AG09309 (cell line): ENCODE measurements at places on chromosomes 6 and 20.

DNA sequence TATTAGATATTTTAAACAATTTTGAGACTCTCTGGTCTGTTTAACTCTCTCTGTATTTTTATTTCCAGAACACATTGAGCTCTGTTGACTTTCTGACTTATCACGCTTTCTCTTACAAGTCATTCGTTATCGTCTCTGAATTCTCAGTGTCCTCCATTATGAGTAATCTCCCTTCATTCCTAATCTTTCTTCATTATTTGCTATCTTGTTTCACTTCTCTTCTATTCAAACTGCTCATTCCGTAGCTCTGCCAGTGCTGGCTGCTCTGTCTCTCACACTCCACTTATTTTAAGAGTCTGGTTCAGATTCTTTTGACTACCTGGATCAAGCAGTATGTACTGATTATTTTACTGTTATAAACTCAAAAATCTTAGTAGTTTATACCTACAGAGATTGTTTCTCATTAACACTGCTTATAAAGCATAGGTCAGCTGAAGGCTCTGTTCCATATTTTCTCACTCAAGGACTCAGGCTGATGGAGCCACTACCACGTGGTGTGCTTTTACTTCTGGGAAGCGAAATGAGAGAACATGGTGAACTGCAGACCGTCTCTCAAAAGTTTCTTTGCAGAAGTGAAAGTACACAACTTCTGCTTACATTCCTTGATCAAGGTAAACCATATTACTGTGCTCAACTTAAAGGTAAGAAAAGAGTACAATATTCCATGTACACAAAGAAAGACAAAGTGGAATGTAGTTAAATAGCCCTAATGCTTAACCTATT, 485.2 kb downstream of the GRIK2 start:
- no peak for DNase-seq

- no peak for DNase-seq
Observed at GRCh38 chr6:138105880-138106664, 1.1 kb downstream of the PERP start.

GRCh38 chr6:109297406-109298110, 84.7 kb downstream of the CD164 start:
- DNase-seq: no peak

GRCh38 chr20:17612992-17613327, 43.1 kb downstream of the DSTN start:
- DNase-seq: no peak

DNA sequence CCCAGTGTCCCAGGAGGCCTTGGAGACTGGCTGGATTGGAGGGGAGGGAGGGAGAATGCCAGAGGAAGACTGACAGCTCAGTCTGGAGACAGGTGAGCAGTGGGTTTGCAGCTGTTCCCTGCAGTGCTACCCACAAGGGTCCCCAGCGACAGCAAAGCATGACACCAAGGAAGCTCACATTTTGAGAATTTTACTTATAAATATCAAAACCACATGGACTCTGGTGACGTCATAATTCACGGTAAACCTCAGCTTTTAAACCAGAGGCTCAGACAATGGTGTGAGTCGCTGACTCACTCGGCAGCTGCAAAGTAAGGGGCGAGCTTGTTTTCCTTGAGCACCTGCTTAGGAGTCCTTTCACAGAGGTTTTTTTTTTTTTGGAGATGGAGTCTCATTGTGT, 65.2 kb downstream of the THBS2 start:
- DNase-seq: peak; percentile 80

- DNase-seq: no peak
Observed at GRCh38 chr20:45583502-45583901, 4.4 kb upstream of the WFDC8 start.

DNA sequence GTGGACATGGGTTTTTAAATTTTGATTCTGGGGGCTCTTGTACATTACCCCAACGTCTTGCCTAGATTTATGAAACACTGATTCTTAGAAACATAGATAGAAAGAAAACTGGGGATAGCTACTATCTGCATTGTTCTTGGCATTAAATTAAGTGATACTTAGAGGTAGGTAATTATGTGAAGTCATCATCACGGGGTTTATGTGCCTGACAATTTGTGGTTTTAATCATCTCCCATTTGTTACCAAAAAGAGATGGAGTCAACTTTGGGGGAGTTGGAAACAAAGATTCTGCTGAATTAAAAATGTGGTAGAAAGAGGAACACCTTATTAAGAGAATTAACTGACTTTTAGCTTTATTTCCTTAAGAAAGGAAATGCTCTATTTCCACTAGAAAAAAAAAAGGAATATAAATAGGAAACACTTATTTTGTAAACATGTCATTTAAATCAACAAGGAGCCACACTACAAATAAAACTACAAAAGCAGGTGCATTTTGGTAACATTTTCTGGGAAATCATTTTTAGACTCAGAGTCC, 5.6 kb downstream of the TNFAIP3 start:
- DNase-seq: no peak

- no peak for DNase-seq
Observed at GRCh38 chr6:148348778-148349177, 6.1 kb downstream of the SASH1 start.

- DNase-seq: peak; percentile 17
Observed at GRCh38 chr20:61757678-61758563, 307.8 kb downstream of the TAF4 start.

DNA sequence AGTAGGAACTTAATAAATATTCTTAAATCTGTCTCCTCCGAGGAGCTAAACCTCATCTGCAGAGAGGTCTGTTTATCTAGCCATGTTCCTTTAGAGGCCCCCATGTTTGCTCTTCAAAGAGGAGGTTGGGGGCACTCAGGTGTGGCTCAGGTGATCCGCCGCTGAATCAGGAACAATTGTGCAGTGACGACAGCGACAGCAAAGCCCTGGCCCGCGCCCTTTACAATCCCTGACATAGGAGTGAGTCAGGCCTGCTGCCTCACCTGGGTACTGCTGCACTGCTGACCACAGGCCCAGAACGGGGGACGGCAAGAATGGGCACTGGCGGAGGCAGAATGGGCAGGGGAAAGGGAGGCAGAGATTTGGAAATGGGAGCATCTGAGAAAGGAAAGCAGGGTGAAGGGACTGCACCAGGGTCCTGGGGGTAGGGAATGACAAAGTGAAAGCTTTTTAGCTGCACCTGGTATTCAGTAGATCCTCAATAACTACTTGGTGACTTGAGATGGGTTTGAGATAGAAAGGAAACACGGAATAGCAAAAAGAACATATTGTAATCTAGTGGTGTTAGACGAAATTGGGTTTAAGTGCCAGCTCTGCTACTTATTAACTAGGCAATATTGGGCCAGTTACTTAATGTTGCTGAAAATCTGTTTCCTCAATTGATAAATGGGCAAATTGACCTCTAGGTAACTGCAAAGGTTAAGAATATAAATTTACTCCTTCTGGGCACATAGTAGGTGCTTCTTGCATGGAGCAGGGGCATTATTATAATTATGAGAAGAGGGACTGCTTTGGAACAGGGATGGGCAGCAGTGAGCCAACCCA, 5.4 kb upstream of the IER3 start:
- DNase-seq: no peak

DNA sequence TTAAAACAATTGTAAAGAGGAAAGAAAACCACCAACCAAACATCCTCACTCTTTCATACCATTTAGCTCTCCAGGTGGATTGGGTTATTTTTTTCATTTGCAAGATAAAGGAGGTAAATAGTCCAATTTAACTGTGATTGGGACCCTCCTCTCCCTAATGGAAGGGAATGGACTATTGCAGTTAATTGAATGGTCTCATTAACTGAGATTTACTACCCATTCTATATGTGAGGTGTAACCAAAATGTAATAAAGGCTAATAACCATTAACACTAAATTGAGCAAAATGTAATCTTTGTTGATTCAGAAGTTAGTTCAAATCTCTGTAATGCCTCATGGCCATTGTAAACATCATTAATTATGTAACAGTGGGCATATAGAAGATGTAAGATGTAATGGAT, 105.0 kb downstream of the KLHL32 start:
- DNase-seq: no peak

- no peak for DNase-seq
Observed at GRCh38 chr6:165973473-165973872, 194.2 kb downstream of the TBXT start.

GRCh38 chr6:160882791-160883279, 108.7 kb upstream of the MAP3K4 start:
- DNase-seq: peak; percentile 2

DNA sequence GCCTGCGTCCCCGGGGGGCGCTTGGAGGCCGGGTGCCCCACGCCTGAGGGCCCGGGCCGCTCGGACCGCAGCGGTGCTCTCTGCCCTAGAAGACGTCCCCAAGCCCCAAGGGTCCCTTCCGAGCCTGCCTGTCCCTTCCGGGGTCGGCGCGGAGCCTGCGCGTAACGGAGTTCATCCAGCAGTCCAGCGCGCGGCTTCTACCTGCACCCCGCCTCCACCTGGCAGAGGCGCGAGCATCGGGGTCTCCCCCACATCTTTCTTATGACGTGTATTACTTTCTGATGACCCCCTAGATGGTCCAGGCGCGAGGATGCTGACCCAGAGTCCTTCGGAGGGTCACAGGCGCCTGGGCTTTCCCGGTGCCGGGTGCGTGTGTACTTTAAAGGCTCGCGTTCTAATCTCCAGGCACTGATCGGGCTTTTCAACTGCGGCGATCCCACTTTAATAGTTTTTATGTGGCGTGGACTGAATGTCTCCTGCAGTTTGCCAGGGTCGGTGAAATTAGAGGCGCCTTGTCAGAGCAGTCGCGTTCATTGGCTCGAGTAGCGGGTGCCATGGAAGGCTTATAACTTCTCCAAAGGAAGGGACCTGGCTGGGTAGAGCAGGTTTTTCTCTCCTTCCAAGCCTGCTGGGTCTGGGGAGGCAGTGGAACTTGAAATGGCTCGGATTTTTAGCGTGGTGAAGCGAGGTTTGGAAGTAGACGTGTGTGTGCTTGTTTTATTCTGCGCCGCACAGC, 912 bp downstream of the EYA4 start:
- DNase-seq: no peak

- peak; percentile 52 for DNase-seq
Observed at GRCh38 chr6:109055771-109056235, 38.8 kb downstream of the SESN1 start.

GRCh38 chr6:25329161-25329817, 50.1 kb downstream of the CARMIL1 start:
- no peak for DNase-seq

- DNase-seq: no peak
Observed at GRCh38 chr6:170087941-170088581, 202.8 kb downstream of the DLL1 start.

DNA sequence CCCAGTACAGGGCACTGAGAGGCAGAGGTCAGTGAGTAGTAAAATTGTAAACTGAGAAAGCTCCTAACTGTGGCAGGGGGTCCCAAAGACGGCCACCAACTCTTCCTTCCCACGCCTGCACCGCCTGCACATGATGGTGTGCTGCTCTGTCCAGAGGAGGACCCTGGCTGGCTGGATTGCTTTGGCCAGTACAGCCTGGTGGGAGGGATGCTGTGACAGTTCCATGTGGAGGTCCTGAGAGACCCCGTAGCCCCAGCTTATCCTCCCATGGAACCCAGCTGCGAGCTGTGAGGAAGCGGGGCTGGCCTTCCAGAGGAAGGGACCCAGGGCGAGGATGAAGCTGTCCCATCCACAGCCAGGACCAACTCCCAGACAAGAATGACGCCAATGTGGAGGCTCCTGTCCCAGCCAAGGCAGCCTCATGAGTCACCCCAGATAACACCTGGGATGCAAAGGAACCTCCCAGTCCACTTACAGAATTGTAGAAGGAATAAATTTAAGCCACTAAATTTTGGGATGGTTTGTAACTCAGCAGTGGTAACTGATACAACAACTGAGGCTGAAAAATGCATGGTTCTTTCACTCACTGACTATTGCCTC, 2.0 kb upstream of the ACSS1 start:
- DNase-seq: no peak

DNA sequence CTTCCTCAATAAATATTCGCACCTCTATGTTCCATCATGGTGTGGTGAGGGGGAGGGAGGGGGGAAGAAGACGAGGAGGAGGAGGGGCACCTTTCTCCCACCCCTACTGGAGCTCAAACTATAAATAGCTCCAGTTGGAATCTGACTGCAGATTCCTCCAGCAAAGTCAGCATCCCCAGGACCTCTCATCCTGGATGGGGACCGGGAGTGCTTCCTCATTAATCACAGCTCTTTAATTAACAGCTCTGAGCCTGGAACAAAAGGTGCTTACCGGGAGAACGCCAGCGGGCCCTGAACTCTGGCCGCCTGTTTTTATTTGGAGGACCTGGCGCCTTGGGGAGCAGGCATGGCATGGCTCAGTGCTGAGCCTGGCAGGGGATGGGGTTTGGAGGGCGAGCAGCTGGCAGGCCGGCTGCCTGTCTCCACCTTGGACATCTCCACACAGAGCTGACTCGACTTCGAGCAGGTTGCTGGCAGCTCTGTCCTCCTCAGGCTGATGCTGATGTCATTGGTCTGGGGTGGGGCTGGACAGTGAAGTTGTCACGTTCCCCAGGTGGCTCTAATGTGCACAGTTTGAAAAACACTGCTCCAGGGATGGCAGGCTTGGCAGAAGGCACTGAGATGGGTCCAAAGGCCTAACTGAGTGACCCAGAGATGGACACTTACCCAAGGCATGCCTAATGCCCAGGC, 180.4 kb downstream of the DHX35 start:
- DNase-seq: no peak

DNA sequence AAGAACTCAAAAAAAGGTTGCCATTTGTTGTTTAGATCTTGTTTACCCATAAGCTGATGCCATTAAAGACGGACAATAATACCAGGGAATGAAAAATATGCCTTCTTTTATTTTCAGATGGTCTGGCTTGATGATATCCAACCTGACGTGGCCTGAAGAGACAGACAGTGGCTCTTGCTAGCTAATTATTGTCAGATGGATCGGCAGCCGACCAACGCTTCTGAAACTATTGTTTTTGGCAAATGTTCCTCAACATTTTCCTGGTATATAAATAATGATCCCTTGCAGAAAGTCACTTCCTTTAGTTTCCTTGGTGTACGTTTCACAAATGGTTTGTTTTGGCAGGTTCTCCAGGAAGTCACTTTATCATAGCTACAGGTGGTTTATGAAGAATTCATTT, 290.9 kb upstream of the TSHZ2 start:
- DNase-seq: no peak

GRCh38 chr6:148535976-148536375, 193.3 kb downstream of the SASH1 start:
- peak; percentile 97 for DNase-seq

DNA sequence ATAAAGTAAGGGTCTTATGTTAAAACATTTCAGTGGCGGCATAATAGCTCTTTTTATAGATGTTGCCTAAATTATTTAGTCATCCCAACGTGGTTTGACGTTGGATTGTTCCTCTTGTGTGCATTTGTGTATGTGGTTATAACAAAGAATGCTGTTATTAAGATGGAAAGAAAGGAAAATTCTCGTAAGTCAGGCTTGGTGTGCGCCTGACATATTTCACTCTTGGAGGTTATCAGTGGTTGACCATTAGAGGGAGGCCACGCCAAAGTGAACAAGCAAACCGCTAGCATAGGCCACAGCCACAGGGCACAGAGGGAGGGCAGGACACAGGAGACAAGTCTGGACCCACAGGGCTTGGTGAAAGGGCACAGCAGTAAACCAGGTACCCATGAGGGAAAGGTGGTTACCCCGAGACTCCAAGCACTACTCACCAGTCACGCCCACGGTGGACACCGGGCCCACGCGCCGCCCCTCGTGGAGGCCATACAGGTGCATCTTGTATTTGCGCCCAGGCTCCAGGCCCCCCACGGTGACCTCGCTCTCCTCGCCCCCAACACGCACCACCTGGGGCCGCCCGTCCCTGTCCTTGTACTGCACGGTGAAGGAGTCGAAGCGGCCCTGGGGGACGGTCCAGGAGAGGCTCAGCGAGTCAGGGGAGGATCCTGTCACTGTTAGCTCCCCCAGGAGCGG, 22.9 kb downstream of the CYP21A2 start:
- no peak for DNase-seq

- no peak for DNase-seq
Observed at GRCh38 chr20:25007491-25008305, 15.1 kb upstream of the APMAP start.
